ENCODE measurements at places on chromosomes 11 and 22.

DNA sequence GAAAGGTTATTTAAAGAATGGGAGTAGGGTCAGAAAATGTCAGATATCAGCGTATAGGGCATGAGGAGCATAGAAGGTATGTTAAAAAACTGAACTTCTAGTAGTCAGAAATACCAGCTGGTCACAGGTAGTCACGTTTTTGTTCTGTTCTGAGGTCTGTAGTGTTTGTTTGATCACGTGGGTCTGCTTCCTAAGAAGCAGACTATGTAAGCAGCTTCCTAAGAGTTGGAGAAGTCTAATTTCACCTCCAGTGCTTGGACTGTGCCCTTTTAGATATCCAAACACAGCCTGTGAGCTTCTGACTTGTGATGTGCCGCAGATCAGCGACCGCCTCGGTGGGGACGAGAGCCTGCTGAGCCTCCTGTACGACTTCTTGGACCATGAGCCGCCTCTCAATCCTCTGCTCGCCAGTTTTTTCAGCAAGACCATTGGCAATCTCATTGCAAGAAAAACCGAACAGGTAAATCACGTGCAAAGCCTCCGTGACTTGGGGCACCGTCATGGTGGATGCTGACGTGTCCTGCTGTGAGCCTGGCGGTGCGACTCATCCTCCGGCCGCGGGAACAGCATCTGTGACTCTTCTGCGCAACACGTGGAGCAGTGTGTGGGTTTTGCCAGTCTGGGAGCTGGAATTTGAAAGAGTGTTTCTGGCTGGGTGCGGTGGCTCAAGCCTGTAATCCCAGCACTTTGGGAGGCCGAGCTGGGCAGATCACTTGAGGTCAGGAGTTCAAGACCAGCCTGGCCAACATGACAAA lies 63.5 kb downstream of the PPP6R2 start:
- no peak for DNase-seq

- DNase-seq = no peak
These were observed 535.1 kb downstream of the TMEM135 start for GRCh38 chr11:87572881-87573280.

DNA sequence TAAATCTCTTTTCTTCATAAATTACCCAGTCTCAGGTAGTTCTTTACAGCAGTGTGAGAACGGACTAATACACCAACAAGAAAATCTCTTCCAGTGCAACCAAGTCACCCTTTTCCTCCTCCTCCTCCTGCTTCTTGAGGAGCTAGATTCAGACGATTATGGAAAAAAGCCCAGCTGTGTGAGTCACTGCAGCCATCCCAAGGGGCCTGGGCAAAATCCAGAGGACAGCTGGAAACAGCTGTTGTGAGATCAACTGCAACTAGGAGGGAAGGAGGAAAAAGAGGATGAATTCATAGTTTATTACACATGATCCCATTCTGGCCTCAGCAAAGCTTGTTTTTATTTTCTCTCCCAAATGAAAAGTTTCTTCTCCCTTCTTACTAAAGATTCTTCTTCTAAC lies 32.9 kb downstream of the RBFOX2 start:
- no peak for DNase-seq

- DNase-seq = no peak
These were observed 109.2 kb downstream of the TSPAN18 start for GRCh38 chr11:44835938-44836337.

GRCh38 chr22:27913162-27913741 lies 5.8 kb downstream of the PITPNB start:
- DNase-seq = no peak

DNA sequence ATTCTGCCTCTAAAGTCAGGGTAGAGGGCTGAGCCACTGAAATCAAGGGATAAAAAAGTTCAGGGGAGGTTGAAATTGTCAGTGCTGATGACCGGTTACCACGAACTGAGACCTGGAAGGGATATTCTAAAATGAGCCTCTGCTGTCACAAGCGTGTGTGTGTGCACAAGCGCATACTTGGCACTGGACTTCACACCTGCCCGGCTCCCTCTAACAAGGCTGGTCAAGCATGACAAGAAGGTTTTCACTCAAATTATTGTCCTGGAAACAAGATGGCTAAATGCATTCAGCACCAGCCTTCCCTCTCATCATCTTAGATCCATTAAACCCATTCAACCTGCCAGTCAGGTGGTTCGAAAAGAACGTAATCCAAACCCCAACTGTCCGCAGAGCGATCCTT lies 54.8 kb upstream of the CECR2 start:
- no peak for DNase-seq

DNA sequence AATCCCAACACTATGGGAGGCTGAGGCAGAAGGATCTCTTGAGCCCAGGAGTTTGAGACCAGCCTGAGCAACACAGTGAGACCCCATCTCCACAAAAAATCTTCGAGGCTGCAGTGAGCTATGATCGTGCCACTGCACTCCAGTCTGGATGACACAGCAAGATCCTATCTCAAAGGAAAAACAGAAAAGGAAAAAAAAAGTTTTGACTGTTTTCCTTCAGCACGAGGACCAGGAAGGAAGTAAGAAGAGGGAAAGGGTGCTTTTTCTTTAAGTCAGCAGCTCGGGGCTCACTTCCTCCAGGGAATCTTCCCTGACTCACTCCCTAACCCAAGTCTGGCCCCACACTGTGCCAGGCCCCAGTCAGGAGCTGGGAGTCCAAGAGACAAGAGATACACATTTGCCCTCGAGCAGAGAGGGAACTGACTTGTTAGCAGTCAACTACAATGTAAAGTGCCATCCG lies 14.2 kb downstream of the ARRB1 start:
- DNase-seq = no peak

- no peak for DNase-seq
These were observed 450.1 kb upstream of the LUZP2 start for GRCh38 chr11:24046731-24047130.

Data from activated CD4-positive, alpha-beta T cell treated with anti-CD3 and anti-CD28 coated beads, Interleukin-2, Interleukin-4, amounts not matched to agents 100 ng/mL and 50 ng/mL, durations not matched to agents 16 hours and 8 hours (primary cell).